T follicular helper cell (primary cell): ENCODE measurements at places on chromosomes 2 and 18.

DNA sequence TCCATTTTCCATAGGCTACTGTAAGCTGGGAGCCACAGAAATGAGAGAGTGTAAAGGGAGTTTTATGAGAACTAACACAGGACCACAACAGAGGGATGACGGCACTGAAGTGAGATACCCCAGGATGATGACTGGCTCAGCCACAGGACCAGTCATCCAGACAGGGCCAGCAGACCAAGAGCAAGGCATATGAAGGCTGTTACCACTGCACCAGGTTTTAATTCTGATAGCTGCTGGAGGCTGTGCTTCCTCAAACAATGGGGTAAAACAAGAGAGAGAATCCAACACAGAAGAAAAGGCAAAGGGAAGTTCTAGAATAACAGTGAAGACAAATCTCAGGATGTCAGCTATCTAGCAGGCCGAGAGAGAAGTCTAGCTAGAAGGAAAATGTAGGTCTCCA is 94.9 kb downstream of the BCL2 start:
- DNase-seq: no peak

GRCh38 chr2:203599509-203599908 is 64.4 kb upstream of the RAPH1 start:
- DNase-seq: no peak

- DNase-seq: no peak
These were observed 484.8 kb upstream of the NETO1 start for GRCh38 chr18:73352546-73352945.

DNA sequence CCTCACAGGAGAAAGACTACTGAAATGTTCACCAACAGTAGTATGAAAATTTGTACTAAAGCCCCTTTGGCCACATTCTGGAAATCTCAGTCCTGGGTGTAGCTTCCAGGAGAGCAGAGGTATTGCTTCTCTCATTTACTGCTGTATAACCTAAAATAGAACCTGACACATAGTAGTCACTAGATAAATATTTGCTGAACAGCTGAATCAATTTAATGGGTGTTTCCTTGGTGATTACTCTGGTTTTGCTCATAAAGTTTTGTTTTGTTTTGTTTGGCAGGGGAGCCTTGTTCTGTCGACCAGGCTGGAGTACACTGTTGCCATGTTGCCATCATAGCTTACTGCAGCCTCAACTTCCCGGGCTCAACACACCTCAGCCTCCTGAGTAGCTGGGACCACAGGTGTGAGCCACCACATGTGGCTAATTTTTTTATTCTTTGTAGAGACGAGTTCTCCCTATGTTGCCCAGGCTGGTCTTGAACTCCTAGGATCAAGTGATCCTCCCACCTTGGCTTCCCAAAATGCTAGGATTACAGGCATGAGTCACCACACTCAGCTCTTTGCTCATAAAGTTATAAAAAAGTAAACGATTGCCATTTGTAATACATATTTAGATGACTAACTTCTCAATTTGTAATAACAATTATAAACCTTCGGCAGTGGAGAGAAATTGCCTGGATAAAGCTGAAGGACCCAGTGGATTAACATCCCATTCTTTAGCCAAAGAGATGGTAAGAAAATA is 11.5 kb upstream of the PARD3B start:
- no peak for DNase-seq

DNA sequence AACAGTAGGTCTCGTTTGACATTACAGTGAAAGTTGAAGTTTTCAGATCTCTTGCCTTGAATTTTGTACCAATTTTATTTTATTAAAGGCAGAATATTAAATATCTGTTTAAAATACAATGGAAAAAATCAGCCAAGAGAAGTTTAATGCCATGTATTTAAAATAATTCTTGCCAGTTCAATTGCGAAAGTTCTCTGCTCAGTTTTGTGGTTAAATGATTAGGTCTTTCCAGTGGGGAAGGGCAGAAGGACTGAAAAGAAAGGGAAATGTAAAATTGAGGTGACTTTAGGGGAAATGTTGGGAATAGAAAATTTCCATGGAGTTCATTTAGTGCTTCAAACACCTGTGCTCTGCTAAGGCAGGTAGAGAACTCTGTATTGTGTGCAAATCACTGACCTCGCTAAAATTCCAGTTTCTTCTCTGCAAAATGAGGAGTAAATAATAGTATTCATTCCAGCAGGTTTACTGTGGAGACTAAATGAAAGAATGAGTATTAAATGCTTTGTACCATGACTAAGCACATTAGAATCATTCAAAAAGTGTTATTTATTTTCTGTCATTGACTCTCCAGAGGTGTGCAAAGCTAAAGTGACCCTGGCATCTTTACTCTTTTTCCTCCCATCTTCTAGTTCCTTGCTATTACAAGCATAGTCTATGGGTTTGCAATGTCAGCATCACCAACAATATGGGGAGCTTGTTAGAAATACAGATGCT is 74.4 kb downstream of the KIAA1328 start:
- no peak for DNase-seq

- DNase-seq: no peak
These were observed 67.3 kb downstream of the ACKR3 start for GRCh38 chr2:236636714-236637470.

- DNase-seq: no peak
These were observed 22.7 kb upstream of the ACMSD start for GRCh38 chr2:134815741-134816140.

GRCh38 chr2:37779139-37779538 is 107.7 kb upstream of the CDC42EP3 start:
- no peak for DNase-seq

- no peak for DNase-seq
These were observed 42.5 kb downstream of the MOB4 start for GRCh38 chr2:197558393-197558792.

- no peak for DNase-seq
These were observed 17.2 kb downstream of the TET3 start for GRCh38 chr2:74001781-74002504.

DNA sequence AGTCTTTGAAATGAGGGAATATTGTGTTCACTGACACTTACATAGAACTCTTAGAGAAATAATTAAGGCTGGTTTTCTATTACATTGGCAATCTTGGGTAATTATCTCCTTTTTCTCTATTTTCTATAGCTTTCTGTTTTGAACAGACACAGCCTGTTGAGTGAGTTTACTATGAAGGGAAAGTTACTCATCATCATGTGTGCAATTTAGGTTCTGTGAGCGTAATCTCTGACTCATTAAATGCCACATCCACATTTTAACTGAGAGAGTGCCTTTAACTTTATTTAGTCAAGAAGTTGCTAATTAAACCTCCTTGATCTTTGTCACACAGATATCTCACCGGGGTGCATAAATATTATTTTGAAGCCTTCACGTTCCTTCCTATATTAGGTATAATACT is 174.0 kb upstream of the SLC8A1 start:
- DNase-seq: no peak

- no peak for DNase-seq
These were observed 3.0 kb downstream of the BUB1 start for GRCh38 chr2:110674620-110675555.

DNA sequence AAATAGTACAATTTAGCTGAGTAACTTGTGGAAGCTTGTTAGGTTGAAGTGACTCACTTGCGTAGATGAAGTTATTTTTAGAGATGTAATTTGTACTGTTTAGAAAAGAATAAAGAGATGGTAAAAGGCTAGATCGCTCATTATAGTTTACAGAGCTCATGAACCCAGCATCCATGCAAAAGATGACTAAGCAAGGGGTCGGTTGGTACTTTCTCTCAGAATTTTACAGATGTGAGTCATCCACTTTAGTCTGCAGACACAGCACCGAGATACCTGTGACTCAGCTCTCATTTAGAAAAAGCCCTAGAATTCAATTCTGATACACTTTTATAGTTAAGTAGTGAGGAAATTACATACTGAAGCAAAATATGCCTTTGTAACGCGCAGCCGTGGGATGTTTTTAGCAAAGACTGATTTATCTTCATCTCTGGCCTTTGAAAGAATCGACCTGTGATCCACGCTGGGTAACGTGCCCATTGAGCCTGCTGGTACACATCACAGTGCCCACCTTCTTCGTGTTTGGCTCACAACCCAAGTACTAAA is 116.5 kb upstream of the FOSL2 start:
- no peak for DNase-seq

GRCh38 chr2:109257653-109258052 is 128.6 kb downstream of the SH3RF3 start:
- no peak for DNase-seq

GRCh38 chr2:170924969-170925368 is 4.1 kb upstream of the GORASP2 start:
- no peak for DNase-seq

GRCh38 chr2:172927641-172928357 is 147.8 kb upstream of the MAP3K20 start:
- no peak for DNase-seq

DNA sequence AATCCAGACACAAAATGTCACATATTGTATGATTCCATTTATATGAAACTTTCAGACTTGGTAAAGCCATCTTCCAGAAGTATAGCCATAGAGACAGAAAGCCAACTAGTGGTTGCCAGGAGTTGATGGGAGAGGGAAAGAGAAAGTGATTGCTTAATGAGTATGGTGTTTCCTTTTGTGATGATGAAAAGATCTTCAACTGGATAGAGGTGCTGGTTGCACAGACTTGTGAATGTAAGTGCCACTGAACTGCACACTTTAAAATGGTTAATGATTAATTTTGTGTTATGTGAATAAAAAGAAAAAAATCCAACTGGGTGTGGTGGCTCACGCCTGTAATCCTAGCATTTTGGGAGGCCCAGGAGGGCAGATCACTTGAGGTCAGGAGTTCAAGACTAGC is 135.3 kb upstream of the SLC1A4 start:
- no peak for DNase-seq

DNA sequence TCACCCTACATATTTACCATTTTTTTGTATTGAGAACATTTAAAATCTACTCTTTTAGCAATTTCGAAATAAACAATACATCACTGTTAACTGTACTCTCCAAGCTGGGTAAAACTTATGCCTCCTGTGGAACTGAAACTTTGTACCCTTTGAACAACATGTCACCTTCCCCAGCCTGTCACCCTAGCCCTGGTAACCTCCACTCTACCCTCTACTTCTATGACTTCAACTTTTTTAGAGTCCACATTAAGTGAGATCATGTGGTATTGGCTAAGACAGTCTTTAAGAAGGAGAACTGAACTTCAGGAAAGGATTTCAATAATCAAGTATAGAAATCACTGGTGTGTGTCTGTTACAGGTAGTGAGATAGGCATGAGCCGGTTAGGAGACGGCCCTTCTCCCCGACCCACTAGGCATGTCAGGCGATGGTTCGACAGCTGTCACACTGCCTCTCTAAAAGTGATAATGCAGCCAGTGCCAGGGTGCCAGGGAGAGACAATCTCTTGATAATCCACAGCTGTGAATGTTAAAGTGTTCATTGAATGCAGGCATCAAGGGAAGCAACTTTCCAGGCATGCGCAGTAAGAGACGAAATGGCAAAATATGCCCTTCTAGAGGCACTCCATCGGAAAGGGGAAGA is 74.6 kb upstream of the RNF152 start:
- no peak for DNase-seq

DNA sequence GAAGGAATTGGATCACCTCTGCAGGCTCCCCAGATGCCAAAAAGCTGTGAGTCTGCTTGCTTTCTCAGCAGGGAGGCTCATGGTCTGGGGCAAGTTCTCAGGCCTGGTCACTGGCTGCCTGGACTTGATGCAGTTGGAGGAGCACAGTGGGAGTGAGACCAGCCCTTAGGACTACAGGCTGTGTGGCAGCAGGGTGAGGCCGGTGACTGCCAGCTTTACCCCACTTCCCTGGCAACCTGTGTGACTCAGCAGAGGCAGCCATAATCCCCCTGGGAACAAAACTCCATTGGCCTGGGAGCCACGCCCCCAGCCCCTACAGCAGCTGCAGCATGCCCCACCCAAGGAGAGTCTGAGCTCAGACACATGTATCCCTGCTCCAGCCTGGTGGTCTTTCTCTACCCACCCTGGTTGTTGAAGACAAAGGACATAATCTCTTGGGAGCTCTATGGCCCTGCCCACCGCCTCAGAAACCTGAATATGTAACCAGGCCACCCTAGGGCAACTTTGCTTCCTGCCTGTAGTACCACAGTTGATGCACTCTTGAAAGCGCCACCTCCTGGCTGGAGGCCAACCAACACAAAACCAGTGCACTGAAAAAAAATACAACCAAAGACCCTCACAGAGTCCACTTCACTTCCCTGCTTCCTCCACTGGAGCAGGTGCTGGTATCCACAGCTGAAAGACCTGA is 106.8 kb upstream of the SPATS2L start:
- DNase-seq: no peak

- DNase-seq: no peak
These were observed 680.1 kb upstream of the ZEB2 start for GRCh38 chr2:145199827-145200706.

DNA sequence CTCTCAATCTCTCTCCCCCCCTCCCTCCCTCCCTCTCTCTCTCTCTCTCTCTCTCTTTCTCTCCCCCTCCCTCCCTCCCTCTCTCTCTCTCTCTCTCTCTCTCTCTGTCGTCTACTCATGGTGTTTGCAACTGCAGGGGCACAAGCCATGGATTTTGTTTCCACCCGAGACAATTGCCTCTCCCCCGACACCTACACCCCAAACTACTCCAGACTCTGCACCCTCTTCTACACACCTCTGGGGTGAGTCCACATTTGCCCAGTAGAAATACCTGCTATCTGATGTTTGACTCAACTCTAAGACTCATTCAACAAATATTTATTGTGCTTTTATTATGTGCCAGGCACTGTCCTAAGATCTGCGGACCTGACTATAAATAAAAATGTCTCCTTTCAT is 93.7 kb downstream of the TMEM17 start:
- no peak for DNase-seq
